ENCODE measurements at places on chromosomes 5 and 9.

- no peak for DNase-seq
Measured at GRCh38 chr9:33288828-33289483, 1.4 kb upstream of the NFX1 start.

DNA sequence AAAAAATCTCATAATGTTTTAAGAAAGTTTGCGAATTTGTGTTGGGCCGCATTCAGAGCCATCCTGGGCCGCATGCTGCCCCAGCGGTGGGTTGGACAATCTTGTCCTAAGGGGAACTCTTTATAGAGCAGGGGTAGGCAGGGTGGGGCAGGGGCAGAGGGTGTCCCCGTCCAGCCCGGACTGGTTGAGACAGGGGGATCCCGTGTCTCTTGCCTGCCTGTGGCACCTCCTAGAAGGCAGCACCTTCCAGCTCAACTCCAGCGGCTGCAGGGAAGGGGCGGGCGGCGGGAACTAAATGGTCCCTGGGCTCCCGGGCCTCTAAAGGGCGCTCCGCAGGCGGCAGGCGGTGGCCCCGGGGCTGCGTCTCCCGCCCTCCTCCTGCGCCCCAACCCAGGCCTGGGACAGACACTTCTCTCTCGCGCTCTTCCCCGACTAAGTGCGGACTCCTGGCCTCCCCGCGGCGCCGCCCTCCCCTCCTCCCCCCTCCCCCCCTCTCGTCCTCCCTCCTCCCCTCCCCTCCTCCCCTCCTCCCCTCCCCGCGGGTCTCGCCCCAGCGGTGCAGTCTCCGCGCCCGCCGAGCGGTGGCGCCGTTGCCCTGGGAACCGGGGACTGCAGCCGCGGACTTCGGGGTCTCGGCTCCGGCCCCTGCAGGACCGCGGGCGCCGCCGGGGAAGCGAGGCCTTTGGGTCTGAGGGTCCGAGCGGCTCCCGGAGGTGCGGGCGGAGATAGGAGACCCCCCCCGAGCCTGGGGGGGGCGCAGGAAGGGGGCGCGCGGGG is 132.6 kb downstream of the MRPL36 start:
- DNase-seq, result no peak

DNA sequence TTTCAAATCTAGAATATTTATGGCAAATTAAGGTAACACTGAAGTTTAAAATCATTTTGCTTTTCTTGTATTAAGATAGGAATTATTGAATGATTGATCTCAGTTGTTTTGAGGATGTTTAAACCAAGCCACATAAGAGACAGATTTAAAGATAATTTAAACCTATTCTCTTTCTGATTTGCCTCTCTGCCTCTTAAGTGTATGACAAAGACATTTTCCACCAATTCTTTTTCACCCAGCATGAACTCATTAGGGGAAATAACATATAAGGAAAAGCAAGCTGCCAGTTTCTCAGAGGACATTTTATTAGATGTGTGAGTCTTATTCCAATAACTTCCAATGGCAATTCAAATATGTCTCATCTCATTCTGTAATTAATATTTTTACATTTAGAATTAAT is 568.3 kb upstream of the MEF2C start:
- DNase-seq, result no peak

DNA sequence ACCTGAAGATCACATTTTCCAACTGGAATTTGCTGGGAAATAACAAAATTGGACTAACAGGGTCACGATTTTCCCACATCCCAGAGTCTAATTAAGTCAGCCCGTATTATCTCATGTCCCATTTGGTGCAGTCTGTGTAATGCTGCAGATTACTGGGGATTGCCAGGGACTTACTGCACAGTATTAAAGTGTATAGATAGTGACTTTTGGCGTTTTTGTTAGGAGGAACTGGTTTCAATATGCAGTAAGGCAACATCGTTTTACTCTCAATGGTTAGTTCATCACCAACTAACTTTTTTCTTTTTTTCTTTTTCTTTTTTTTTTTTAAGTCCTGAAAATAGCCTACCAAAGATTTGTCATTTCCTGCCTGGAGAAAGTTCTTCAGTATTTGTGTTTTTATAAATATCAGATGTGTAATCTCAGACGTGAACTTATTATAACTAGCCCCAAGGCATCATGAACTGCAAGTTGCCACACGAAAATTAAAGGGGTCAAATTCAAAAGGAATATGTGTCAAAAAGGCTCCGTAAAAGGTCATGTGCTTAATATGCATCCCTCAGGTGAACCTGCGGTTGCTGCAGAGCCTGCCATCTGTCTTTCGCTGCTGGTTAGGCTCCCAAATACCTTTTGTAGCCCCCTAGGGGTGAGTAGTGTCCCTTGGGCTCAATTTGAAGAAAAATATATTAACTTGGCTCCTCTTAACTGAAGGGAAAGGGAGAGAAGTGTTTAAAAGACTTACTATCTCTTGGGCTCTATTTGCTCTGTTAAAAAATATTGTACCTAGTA is 176.7 kb upstream of the ADAMTSL1 start:
- no peak for DNase-seq

- no peak for DNase-seq
Measured at GRCh38 chr5:35009657-35010056, 38.1 kb downstream of the AGXT2 start.

DNA sequence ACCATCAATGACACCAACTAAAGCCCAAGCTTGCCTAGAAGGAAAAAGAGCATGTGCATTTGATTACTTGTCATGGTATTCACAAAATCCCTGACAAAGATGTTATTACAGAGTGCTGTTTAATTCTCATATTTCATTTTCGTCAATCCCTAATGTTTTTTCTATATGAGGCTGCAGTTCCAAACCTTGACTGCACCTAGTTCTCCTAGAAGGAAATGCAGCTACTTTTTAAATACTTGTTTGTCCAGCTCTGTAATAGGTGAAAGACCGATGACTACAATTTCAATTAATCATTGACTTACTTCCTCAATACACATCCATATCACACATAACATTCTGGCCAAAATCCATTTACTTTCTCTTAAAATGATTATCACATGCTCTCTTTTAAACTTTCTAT is 28.1 kb downstream of the CEMIP2 start:
- DNase-seq, result no peak

- no peak for DNase-seq
Measured at GRCh38 chr5:143376911-143377813, 26.3 kb downstream of the NR3C1 start.

GRCh38 chr9:134262035-134262434 is 64.2 kb upstream of the RXRA start:
- no peak for DNase-seq

- DNase-seq, result peak; percentile 20
Measured at GRCh38 chr5:33299621-33300208, 141.1 kb upstream of the TARS1 start.

DNA sequence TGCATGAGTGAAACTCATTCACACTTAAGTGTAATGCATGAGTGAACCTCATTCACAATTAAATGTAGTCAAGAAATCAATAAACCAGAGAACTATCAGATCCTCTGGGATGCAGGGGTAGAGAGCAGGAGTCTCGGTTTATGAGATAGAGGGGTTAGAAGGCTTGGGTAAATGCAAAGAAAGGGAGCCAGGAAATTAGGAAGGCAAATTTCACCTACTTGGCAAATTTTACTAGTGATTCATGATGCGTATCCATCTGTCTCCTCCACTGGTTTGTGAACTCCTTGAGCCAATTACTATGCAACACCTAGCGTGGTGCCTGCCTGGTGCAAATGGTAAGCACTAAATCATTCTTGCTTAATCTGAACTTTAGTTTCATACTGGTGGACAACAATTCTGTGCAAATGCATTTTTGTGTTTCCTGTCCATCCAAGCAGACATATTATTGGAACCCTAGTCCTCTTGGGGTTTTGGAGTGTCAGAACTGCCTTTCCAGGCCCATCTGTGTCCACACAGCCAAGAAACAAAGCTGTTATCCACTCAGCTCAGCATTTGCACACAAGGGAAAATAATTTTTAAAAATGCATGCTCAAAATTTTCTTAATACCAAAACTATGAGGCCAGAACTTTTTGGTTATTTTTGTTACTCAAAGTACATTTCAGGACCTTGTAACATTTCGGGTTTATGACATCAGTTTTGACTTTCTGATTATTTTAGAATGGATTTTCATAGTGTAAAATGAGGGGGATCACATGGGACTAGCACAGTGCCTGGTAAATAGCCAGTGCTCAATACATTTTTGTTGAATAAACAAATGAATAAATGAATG is 5.2 kb downstream of the HAPLN1 start:
- no peak for DNase-seq

DNA sequence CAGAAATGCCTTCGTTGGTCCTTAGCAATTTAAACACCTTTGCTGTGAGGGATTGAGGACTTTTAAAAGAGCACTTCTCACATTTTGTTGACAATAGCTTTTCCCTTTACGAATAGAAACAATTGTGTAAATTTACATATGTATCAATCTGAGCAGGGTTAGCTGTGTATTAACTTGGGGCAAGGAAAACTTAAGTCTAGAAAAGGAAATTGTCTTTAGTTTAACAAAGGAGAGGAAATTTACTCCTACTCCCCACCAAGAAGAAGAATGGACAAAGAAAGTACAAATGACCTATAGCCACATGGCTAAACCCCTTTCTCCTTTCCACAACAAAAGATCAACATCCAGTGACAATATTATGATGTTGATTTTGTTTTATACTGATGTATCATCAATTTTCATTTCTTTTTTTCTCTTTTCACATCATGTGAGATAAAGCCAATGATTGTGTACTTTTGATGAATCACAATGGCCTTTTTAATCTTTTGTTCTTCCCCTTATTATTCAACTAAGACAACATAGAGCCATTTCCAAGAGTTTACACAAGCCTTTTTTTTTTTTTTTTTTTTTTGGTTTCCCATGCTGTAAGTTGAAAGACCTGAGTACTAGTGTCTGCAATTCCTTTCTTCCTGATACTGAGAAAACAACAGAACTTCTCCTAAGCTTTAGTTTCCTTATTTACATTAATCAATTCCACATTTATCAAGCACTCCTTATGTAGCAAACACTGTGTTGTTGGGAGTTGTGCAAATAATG is 19.0 kb downstream of the FOXB2 start:
- DNase-seq, result no peak

GRCh38 chr9:126513159-126514036 is 100.3 kb upstream of the LMX1B start:
- no peak for DNase-seq

GRCh38 chr9:137169896-137170358 is at the start of gene LRRC26:
Gene LRRC26, minus strand, starts transcription at chr9:137170051. Its CDS starts 108 bp downstream, at chr9:137169943.
- DNase-seq, result no peak

GRCh38 chr9:33293782-33294181 is 3.5 kb downstream of the NFX1 start:
- DNase-seq, result no peak

- DNase-seq, result peak; percentile 89
Measured at GRCh38 chr9:70601000-70601951, 186.8 kb upstream of the KLF9 start.

GRCh38 chr9:135037521-135038250 is 49.8 kb upstream of the OLFM1 start:
- no peak for DNase-seq

DNA sequence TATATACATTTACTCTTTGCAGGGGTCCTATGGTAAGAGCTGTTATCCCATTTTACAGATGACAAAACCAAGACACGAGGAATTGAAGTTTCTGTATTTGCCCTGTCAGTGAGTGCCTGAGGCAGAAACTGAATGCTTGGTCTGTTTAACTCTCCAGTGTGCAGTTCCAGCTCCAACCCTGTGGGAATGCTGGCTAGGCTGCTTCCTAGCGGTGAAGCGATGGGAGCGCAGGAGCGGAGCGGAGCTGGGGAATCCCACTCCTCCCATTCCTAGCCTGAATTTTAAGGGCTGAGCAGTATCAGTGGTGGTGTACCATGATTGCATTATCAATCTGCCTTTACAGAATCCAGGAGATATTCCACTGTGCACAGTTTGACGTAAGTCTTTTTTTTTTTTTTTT is 202.3 kb downstream of the LRRC70 start:
- no peak for DNase-seq

DNA sequence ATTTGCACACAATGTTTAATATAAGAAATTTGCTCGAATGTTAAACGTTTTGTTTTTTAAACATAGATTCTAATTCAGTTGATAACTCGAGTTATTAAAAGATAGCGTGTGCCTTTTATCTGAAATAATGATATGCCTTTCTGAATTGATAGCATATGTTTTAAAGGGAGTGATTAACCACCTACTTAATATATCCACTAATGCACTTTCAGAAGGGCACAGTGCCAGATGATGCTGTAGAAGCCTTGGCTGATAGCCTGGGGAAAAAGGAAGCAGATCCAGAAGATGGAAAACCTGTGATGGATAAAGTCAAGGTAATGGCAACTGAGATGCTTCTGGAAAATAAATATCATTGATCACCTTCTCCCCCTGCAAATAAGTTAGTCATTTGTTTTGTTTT is 53.9 kb downstream of the ERAP1 start:
- no peak for DNase-seq

GRCh38 chr9:126847051-126847450 is 13.4 kb upstream of the ZBTB34 start:
- no peak for DNase-seq

- DNase-seq, result no peak
Measured at GRCh38 chr9:4066120-4066519, 233.7 kb downstream of the GLIS3 start.

DNA sequence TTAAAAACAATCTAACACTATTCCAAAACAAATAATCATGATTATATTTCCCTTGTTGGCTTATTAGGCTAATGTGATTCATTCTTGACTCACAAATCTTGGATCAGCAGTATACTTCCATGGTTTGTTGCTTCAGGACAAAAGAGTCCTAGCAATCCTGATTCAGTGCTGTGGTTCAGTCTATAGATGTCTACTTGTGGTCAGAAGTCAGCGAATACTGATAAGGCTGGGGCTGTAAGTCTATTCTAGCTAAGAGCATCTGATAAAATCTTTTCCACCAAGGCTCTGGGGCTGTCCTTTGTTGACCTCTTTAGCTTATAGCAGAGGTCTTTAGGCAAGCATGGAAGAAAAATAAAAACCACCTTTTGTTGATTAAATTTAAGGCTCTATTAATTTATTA is 4.4 kb upstream of the SMIM3 start:
- DNase-seq, result no peak

GRCh38 chr5:53261245-53261644 is 151.7 kb upstream of the MOCS2 start:
- no peak for DNase-seq

DNA sequence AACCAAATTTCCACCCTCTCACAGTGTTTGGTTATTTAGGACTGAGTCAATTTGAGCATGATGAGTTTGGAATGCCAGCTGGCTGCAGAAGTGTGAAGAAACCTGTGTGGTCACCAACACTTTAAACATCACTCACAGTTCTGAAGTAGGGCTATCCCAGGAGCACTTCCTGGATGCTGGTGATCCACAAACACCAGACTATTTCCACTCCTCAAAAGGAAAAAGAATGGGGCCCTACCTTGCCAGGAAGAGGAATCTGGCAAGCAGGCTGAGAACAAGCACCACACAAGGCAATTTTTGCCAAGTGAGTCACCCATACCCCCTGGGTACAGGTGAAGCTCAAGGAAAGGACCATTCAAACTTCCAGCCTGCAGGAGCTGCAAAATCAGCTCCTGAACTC is 294.2 kb upstream of the PTGER4 start:
- no peak for DNase-seq

GRCh38 chr9:11235061-11235460 is 622.3 kb upstream of the PTPRD start:
- DNase-seq, result no peak
